Foreskin keratinocyte (primary cell): ENCODE measurements at places on chromosomes 1 and 21. TPM values are rescaled to one million over a fixed set of nuclear protein-coding genes. Genes with fewer than 3 reads are reported as not detected.

TRAF3IP3 gene
- total RNA-seq, result not detected in 2 replicates

KRTAP10-4 gene
- not detected in 2 replicates for total RNA-seq

MATN1 gene
- 0.07 and 0.14 TPM in 2 replicates for total RNA-seq

GRCh38 chr1:17194133-17194475 is 10.8 kb upstream of the PADI1 start:
- DNase-seq, result no peak

GRCh38 chr1:110135666-110136065 is 14.6 kb upstream of the SLC6A17 start:
- DNase-seq, result no peak

- DNase-seq, result no peak
These were observed 94.7 kb downstream of the PAX7 start for GRCh38 chr1:18725231-18725895.

DNA sequence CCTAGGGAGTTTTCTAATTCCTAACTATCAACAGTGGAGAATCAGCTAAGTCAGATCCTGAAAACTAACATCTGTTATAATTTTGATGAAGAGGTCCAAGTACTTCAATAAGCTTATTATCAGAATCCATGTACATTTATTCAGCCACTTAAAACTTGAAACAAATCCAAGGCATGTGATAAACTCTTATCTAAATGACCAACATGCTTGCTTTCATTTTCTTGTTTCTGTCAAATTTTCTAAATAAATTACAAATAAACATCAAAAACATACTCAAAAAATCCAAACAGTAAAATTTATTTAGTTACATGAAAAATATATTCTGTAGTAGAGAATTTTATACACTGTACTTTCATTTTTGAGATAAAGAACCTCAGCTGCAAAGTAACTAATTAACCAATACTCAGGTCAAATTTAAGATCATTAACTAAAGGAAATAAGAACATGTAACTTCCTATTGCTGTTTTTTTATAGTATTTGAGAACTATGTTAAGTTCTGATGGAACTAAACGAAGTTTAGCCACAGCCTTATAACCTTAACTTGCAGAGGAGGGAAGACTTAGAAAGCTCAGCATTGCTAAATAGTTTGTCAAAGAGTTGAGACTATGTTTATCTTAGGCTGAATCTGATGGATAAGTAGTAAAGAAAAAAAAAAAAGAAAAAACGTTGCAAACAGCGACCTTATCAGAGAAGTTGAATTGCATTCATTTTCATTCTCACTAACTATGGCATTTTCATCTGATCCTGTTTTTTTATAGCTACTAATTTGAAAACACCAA is 44.9 kb downstream of the SYNJ1 start:
- no peak for DNase-seq

DNA sequence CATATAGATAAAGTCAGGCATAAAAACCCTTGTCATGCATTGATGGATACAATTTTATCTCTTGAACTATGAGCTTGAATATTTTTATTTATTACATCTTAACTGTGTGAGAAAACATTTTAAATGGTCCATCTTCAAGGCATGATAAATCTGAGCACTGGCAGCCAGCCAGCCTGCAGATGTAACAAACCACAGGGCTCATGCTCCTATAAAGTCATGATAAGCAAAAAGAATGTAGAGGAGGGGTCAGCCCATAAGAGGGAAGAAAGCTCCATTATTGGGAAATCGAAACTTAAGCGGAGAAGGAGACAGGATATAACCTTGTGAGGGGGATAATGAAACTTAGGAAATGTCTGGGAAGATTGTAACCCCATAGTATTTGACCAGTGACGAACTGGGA is 839.0 kb downstream of the LRRIQ3 start:
- no peak for DNase-seq

DNA sequence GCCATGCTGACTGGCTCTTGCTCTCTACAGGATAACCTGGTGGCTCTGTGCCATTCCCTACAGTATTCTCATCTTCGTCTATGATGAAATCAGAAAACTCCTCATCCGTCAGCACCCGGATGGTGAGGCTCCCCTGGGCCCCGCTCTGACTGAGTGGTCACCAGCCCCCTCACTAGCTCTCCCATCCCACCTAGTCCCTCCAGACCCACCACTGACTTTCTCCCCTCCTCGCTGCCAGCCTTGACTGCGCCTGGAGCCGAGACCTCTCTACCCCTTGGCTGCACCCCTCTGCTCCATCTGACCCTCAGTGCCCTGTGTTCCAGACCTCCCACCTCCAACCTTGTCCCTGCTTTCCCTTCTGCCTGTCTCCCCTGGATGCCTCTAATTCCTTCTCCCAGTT is 4.1 kb upstream of the CASQ1 start:
- DNase-seq, result no peak

DNA sequence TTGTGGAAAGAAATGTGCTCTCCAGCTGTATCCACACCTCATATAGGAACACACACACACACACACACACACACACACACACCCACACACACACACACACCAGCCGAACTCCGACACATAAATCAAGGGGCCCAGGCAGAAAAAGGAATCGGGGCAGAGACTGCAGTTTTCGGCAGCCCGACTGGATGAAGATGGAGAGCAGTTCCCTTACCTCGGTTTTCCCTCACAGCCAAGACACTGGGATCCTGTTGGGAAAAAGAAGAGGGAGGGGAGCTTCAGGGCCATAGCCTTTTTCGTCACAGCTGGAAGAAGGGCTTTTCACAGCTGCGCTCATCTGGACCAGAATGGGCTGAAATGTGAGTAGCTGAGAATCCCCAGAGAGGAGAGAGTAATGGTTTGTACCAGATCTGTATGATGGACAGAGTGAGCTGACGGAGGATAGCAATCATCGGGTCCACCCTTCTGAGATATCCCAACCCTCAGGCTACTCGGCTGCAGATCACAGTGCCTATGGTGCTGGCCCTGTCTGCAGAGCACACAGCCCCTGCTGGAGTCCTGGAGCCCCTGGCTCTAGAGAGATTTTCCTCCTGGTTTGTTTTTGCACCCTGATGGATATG is 37.7 kb downstream of the PIK3C2B start:
- no peak for DNase-seq

GRCh38 chr1:240635466-240636256 is 23.7 kb upstream of the GREM2 start:
- no peak for DNase-seq

- DNase-seq, result no peak
These were observed 2.8 kb upstream of the ADAM30 start for GRCh38 chr1:119898981-119899720.

DNA sequence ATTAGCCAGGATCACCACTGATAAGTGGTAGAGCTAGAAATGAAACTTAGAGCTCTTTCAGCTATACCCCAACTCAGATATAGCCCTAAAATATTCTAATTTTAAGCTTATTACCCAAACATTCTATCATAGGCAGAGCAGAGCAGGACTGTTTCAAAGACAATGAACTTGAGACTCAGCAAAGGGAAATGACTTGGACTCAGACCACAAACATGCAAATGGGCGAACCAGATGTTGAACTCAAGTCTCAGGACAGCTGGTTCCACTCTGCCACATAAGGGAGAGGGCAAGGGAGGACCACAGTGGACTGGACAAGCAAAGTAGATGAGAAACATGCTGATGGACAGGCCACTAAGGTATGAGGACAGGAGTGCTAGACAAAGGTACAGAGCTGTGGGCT is 315.3 kb downstream of the OMA1 start:
- DNase-seq, result no peak

- no peak for DNase-seq
These were observed 267.1 kb upstream of the KIAA0040 start for GRCh38 chr1:175459591-175460238.
